ENCODE measurements at places on chromosomes 12 and 14.

- no peak for DNase-seq
These were observed 469.8 kb upstream of the FLRT2 start for GRCh38 chr14:85060121-85060520.

- DNase-seq = no peak
These were observed 147.4 kb upstream of the FOXN3 start for GRCh38 chr14:89564286-89564957.

- DNase-seq = no peak
These were observed 897 bp downstream of the ACTR10 start for GRCh38 chr14:58200846-58201245.

GRCh38 chr12:62799126-62799736 is 135.7 kb downstream of the PPM1H start:
- peak; percentile 32 for DNase-seq

GRCh38 chr12:42482041-42482747 is 107.4 kb downstream of the PRICKLE1 start:
- DNase-seq = no peak

DNA sequence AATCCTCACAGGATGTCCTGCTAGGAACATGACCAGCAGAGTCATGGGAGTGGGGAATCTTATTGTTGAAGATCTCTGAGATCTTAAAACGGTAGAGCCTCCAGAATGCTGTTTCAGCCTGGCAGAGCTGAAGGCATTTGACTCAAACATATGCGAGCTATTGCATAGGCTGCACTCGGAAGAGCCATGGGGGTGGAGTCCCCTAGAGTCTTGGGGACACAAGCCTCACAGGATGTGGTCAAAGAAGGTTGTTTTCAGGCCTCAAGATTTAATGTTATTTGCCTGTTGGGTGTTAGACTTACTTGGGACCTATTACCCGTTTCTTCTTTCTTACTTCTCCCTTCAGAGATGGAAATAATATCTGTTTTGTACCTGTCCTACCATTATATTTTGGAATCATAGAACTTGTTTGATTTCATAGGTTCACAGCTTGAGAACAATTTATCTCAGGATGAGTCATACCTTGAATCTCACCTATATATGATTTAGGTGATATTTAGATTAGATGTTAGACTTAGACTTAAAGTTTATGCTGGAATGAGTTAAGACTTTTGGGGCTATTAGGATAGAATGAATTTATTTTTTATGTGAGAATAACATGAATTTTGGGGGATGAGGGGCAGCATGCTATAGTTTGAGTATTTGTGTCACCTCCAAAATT is 172.2 kb upstream of the ATP2B1 start:
- peak; percentile 38 for DNase-seq

DNA sequence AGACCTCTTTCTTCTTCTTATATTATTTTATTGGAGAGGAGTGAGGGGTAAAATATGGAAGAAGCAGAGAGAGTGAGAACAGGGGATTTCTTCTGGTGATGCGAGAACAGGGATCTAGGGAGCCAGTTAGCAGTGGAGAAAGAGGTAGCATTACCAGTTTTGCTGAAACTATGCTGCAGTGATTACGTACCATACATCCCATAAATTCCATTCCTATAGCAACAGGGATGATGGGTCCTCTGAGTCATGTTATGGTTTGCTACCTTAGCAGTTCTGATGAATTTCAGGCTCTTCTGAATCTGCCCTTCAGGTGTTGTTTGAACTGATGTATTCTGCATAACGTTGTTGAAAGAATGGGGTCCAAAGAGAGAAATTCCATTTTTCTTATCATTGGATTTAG is 625.4 kb upstream of the LRFN5 start:
- no peak for DNase-seq

- no peak for DNase-seq
These were observed 57.2 kb downstream of the MVK start for GRCh38 chr12:109630815-109631214.

- DNase-seq = no peak
These were observed 91.9 kb downstream of the PCNX1 start for GRCh38 chr14:70999117-70999516.

- no peak for DNase-seq
These were observed 1869.3 kb upstream of the FLRT2 start for GRCh38 chr14:83660597-83660996.

DNA sequence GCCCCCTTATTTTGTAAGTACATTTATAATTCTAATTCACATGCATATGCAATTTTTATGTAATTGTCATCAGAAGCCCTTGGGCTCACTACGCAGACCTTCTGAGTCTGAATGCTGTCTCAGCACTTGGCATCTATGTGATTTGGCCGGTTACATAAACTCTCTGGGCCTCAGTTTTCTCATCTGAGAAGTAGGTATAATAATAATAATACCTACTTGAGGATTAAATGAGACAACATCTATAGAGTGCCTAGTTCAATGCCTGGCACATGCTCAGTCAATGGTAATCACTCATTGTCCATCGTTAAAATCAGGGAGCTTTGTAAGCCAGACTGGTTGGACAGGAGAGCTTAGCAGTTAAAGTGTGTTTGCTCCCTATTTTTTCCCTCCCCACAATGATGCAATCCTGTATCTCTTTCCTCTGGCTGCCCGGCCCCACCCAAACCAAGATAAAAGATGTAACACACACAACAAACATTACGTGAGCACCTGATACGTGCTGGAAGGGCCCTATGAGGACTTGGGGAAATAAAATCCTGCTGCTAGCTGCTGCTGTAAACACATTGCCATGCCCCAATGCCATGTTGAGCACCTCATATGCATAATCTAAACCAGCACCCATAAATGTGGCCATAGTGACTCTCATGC is 235.0 kb downstream of the CRADD start:
- DNase-seq = no peak

GRCh38 chr12:105175397-105175990 is 60.5 kb downstream of the APPL2 start:
- DNase-seq = no peak

- no peak for DNase-seq
These were observed 66.2 kb upstream of the PTGR2 start for GRCh38 chr14:73785336-73785833.

- no peak for DNase-seq
These were observed 71.5 kb downstream of the BRMS1L start for GRCh38 chr14:35897616-35898111.

DNA sequence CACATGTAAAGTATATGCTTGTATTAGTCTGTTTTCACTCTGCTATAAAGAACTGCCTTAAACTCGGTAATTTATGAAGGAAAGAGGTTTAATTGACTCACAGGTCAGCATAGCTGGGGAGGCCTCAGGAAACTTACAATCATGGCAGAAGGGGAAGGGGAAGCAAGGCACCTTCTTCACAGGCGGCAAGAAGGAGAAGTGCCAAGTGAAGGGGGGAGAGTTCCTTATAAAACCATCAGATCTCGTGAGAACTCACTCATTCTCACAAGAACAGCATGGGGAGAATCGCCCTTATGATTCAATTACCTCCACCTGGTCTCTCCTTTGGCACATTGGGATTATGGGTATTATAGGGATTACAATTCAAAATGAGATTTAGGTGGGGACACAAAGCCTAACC is 229.5 kb upstream of the PLXNC1 start:
- DNase-seq = no peak

DNA sequence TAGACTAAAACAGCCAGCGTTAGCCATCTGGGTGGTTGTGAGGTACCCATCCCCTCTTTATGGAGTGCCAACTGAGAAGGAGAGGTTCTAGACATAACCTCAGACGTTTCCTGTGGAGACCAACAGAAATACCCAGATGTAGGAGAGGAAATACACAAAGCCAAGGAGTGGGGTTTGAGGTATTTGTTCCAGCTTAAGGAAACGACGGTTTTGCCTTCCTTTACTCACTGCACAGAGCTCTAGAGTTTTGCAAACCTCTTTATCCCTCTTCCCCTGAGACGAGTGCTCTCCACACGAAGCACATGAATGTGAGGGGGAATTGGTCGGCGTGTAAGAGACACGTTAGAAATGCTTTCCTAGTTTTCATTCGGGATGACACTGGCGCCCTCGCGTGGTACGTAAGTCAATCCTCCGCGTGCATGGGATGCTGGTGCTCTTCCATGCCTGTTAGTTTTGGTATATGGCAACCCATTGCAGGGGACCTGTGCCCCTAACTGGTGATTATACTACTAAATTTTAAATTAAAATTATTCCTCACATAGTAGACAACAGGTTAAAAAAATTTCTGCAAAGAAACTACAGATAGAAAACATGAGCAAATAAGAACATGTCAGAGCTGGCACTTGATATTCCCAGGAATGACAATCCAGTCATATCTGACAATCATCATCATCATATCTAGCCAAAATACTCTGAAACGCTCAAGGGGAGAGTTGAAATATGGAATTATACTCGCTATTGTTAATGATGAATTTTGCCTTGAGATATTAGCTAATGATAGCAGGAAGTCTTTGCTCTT is 121.7 kb downstream of the PPM1H start:
- peak; percentile 8 for DNase-seq

DNA sequence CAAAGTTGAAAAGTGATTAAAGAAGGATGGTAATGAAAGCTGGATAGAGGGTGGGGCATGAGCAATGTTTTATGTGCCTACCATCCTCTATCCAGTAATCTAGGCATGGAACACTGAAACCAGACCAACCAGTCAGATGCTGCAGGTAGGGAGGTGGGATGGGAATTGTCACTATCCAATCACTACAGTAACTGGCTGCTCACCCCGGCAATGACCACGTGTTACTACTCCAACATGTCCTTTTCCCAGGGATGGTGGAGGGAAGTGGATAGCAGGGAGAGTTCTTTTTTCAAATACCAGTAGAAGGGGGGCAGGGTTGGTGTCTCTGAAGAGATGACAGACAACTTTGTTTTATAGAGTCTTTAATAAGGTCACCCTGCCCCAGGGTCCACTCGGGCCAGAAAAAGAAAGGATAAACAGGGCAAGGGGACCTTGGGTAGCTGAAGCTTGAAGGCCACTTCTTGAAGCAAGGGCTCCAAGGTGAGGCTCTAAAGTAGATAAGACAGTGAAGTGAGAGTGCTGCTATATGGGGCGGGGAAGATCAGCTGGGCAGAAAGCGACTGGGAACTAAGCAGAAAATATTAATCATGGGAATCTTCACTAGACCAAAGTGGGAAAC is 14.7 kb upstream of the CDH24 start:
- no peak for DNase-seq

DNA sequence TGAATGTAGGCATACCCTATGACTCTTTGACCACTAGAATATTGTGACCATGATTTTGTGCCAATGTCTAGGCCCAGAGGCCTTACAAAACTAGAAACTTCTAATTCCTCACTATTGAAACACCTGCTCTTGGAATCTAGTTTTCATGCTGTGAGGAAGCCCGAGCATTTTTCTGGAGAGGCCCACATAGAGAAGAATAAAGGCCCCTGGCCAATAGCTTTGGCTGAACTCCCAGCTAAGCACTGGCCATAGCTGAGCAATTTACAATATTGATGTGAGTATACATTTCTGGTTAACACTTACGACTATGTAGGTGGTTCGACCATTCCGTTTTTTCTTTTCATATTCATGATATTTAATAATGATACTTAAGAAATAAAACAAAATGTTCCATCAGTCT is 190.3 kb downstream of the KCNH5 start:
- no peak for DNase-seq

- DNase-seq = no peak
These were observed 78.3 kb downstream of the AACS start for GRCh38 chr12:125143491-125143890.

DNA sequence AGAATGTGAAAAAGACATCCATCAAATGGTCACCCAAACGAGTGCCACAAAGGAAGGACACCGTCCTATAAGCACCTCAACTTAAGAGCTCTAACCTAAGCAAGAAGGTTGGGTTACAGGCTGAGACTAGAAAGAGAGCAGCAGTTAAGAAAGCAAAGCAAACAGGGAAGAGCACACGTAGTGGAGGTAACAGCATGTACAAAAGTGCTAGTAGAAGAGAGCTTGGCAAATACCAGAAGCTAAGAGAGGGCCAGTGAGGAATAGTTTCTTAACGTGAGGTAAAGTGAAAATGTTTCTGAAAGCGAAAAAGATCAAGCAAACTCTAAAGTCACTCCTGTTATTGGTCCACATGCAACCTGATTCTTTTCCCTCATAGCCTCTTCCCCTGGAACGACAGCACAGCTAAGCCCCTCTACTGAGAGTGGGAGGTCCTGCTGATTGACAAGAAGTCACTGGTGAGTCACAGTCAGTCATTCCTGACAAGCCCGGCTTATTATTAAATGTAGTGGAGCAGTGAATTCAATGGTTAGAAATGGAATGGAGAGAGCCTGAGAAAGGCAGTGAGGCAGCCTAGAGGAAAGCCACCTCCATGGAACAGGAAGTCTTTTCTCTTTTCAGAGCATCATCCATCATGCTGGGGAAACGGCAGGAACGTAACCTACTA is 204.4 kb downstream of the SLC25A21 start:
- no peak for DNase-seq

GRCh38 chr12:2997989-2998670 is 38.9 kb downstream of the TEAD4 start:
- DNase-seq = no peak

GRCh38 chr14:23487216-23487615 is 17.7 kb downstream of the NGDN start:
- DNase-seq = no peak

GRCh38 chr14:100297320-100298300 is 8.6 kb downstream of the SLC25A29 start:
- DNase-seq = no peak

- no peak for DNase-seq
These were observed 210.7 kb upstream of the ATP2B1 start for GRCh38 chr12:89919241-89919906.

- DNase-seq = no peak
These were observed 18.2 kb downstream of the WSCD2 start for GRCh38 chr12:108147279-108147678.

- DNase-seq = no peak
These were observed 783.8 kb downstream of the VRK1 start for GRCh38 chr14:97581016-97581415.
